ENCODE measurements at places on chromosomes 16 and 17.

GRCh38 chr16:14283786-14284185 is 212.7 kb downstream of the MRTFB start:
- DNase-seq = no peak

GRCh38 chr16:89905511-89906139 is 13.0 kb upstream of the MC1R start:
- no peak for DNase-seq

DNA sequence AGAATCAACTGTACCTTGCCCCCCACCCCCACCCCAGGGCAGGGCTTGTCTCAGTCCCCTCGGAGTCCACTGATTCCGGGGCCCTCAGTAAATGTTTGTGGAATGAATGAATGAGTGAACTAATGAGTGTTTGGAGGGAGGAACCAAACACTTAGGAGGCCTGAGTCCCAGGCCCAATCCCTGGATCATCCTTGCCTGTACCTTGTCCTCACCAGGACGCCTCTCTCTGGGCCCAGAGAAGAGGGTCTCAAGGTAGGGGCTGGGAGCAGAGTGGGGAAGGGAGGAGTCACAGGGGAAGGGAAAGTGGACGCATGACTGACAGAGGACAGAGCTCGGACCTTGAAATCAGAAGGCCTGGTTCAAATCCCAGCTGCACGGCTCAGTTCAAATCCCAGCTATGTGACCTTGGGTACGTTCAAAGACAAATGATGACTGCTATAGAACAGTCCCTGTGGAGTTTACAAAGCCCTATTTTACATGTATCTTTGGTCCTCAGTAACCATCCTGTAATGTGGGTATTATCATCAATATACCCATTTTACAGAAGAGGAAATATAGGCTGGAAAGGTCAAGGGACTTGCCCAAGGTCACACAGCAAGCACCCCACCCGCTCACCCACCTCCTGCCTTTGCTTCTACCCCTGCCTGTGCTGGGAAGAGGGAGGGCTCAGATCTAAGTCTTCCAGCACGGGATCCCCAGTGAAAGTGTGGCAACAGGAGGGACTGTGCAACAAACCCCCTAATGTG is 18.3 kb downstream of the SLC4A1 start:
- DNase-seq = no peak

DNA sequence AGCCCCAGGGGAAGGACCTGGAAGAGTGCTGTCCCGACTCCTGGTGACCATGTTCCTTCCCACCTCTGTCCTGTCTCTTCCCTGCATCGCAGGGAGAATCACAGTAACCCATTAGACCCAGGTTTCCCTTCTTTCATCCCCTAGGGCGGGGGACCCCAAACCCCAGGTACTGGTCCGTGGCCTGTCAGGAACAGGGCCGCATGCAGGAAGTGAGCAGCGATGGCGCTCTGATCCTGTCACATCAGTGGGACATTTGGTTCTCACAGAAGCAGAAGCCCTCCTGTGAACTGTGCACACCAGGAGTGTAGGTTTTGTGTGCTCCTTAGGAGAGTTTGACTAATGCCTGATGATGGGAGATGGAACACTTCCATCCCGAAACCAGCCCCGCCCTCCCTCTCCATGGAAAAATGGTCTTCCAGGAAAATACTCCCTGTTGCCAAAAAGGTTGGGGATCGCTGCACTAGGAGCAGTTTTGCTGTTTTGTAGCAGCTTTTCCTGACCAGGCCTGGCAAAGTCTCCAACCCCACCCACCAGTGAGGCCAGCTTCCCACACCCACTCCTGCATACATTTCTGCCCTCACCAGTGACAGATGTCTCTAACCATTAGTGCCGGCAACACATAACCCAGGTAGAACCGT is 10.5 kb downstream of the MNT start:
- DNase-seq = no peak

DNA sequence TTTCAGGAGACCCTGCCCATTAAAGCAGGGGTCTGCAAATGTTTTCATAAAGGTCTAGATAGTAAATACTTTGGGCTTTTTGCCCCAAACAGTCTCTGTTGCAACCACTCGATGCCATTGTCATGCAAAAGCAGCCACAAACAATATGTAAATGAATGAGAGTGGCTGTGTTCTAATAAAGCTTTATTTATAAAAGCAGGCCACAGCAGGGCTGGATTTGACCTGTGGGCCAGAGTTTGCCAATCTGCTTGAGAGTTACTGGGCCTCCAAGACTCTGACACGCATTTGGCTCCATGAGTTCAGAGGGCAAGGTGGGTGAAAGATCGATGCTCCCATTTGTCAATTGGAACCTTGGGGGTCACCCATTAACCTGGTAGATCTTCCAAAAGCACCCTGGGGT is 217.3 kb upstream of the SDK2 start:
- no peak for DNase-seq

DNA sequence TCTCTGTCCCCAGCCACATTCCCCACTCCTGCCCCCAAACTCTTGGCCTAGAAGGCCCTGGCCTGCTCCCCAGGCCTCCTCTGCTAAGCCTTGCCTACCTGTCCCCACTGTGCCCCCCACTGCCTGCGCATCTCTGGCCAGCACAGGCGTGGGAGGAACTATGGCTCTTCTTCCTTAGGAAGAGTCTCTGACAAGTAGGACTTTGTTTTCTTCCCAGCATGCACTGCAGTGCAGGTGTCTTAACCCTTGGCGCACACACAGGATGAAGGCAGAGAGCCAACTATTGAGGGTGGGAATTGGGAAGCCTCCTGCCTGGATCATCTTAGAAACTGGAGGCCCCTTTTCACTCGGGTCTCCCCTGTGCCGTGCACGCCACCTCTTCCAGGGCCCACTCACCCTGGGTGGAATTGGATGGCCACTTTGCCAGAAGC is 3.6 kb downstream of the AMDHD2 start:
- no peak for DNase-seq

DNA sequence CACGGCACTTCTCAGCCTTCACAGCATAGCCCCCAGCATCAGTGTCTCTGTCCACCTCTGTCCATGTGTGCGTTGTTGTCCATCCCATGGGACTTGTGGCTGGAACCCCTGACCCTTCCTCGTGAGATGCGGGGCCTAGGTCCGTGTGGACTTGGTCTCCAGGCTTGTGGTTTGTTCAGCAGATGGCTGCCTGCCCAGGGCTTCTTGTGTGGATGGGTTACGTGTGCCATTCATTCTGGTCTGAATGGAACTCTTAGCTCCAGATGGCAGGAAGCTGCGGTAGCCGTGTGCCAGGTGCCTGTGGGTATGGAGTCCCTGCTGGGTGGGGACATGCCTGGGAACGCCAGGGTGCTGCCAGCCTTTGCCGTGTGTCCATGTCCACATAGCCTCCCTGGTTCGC is 31.7 kb upstream of the NUDT16L1 start:
- DNase-seq = no peak

GRCh38 chr16:56852401-56852730 is 12.6 kb upstream of the SLC12A3 start:
- DNase-seq = no peak

DNA sequence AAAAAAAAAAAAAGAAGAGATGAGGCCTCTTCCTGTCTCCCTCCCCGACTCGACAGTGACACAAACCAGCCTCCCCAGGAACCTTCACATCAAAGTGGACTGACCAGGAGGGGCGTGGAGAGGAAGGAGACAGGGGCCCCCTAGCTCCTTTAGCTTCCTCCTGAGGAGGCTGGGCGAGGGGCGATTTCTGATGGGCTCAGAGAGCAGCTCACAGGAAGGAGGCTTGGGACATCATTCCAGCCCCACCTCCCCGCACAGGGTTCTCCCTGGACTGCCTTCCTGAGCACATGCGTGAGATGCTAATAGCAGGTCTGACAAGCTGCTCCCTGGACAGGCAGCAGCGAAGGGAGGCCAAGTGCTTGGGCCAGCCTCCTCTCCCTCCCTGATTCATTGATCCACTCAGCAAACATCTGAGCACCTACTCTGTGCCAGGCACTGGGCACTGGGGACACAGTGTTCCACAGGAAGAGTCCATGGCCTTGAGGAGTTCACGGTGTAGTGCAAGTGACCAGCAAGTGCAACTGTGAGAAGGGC is 14.4 kb upstream of the DOK4 start:
- DNase-seq = no peak

DNA sequence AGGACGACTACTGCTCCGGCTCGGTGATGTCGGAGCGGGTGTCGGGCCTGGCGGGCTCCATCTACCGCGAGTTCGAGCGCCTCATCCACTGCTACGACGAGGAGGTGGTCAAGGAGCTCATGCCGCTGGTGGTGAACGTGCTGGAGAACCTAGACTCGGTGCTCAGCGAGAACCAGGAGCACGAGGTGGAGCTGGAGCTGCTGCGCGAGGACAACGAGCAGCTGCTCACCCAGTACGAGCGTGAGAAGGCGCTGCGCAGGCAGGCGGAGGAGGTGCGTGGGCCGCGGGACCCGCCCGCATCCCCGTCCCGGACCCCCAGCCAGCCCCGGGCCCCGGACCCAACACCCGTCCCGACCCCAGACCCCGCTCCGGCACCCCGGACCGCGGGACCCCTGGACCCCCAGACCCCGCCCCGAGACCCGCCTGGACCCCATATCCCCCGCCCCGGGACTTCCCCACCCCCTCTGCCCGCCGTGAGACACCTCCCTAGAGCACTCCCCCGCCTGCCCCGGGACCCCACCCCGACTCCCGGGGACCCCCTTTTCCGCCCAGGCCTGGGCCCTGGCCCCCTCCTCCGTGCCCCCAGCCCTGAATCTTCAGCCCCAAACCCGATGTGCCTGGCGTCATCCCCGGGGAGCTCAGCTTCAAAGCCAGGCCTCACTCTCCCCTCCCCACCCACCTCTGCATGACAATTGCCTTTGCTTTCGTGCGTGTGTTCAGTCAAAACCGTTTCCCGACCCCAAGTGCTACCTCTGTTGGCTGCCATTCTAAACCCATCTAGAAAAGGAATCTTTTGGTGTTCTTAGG is 594 bp downstream of the MAPK8IP3 start:
- peak; percentile 45 for DNase-seq

- peak; percentile 63 for DNase-seq
These were observed 9.3 kb downstream of the JUP start for GRCh38 chr17:41777157-41777573.

GRCh38 chr17:45335721-45336120 is 18.9 kb upstream of the MAP3K14 start:
- no peak for DNase-seq

DNA sequence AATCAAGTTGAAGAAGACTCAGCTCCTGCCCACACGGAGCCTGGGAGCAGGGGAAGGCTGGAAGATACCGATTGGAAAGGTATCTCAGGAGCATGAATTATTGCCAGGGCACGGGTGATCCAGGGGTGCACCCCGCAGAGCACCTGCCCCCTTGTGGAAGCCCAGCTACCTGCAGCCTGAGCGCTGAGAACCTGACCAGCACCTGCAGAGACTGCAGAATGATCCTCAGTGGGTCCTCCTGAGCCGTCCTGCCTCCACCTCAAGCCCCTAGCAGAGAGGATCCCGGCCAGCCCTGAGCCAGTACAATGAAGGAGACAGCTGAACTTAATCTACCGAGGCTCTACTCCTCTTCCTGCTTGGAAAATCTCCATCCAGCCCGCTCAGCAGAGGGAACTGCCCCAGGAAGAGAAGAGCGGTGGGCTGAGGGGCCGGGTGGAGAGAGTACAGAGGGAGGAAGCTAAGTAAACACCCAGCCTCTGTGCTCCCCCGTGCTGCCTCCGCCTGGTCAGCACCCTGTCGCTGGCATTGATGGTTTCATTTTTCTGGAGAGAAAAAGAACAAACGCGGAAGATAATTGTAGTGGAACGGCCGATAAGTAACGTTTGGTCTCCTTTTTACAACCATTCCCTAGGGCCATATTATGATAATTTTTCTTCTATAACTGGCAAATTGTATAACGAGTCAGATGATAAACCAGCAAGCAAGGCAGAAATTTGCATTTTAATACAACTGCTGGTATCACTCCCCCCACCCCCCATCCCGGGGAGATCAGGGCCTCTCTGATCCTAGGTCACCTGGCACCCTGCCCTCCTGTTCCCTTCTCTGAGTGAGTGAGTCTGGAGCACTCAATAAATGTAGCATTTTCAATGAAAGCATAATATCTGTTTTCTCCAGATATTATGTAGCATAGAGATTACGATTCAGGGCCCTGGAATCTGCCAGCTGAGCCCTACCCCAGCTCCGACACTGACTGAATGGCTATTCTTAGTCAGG is 204.5 kb upstream of the RPL38 start:
- peak; percentile 17 for DNase-seq

DNA sequence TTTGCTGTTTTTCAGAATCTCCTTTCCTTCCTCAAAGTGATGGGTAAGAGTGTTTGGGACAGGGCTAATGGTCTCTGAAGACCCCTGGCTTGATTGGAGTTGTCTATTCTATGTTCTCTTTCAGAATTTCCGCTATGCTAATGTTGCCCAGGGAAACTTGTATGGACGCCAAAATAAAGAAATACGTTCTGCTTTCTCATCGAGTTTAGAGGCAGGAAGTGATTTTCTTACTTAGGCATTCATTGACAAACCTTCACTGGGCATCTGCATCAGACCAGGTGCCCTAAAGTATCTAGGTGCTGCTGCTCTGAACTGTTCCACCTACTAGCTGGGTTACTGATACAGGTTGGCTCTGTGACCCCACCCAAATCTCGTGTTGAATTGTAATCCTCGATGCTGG is 787.9 kb upstream of the EEF2KMT start:
- DNase-seq = peak; percentile 59

- DNase-seq = no peak
These were observed 3.3 kb downstream of the HNF1B start for GRCh38 chr17:37741341-37742115.

- no peak for DNase-seq
These were observed 236.4 kb upstream of the AXIN2 start for GRCh38 chr17:65797809-65798208.

GRCh38 chr17:74214484-74215341 is 1.3 kb downstream of the TTYH2 start:
- DNase-seq = no peak

- no peak for DNase-seq
These were observed 13.2 kb downstream of the IGFBP4 start for GRCh38 chr17:40456396-40456951.

DNA sequence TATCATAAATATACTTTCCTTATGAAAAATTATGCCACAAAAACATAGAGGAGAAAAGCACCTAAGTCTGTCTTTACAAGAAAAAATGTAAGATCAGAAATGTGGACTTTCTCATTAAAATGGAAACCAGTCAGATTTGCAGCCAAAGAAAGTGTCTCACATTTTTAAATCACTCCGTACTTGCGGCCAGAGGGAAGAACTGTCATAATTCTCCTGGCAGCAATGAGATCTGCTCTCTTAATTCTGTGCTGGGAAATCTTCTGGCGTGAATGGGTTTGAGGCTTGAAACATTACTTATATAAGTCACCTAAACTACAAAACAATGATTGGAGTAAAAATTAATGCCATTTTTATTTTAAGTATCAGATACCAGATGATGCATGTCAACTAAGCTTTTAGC is 10.7 kb downstream of the C16orf95 start:
- no peak for DNase-seq

GRCh38 chr16:87812200-87812656 is 46.4 kb upstream of the KLHDC4 start:
- DNase-seq = no peak

GRCh38 chr17:69460963-69461922 is 46.7 kb downstream of the MAP2K6 start:
- no peak for DNase-seq

Measured in M059J (cell line).